Uterus (tissue), 4 donors: ENCODE measurements at places on chromosomes 3 and 15. TPM values are rescaled to one million over a fixed set of nuclear protein-coding genes. Genes with fewer than 3 reads are reported as not detected.

PLA2G4F gene
- not detected for total RNA-seq

- no peak for DNase-seq
Observed at GRCh38 chr15:85782064-85782463, 12.7 kb downstream of the KLHL25 start.

DNA sequence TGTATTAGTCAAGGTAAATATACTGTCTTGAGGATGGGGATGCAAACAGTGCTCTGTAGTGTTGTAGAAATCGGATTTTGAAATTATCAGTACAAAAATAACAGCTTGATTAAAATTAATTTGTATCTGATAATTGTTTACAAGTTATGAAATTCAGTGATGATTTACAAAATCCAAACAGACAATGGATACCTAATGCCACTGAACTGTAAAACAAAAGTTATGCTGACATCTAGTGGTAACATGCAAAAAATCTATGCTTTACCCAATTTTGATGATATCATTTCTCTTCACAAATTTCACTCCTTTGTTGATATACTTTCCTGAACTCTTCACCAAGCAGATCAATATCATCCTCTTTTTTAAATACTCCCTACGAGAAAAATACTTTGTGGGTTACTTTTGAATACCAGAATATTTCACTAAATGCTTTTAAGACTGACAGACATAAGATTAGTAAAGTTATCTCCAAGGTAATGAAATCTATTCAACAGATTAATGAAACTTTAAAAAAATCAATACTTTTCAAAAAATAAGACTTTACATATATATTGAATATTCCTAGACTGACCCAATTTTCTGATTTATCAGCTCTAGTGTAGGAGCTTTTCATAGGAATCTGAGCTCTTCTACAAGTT lies 36.0 kb downstream of the MNS1 start:
- no peak for DNase-seq

DNA sequence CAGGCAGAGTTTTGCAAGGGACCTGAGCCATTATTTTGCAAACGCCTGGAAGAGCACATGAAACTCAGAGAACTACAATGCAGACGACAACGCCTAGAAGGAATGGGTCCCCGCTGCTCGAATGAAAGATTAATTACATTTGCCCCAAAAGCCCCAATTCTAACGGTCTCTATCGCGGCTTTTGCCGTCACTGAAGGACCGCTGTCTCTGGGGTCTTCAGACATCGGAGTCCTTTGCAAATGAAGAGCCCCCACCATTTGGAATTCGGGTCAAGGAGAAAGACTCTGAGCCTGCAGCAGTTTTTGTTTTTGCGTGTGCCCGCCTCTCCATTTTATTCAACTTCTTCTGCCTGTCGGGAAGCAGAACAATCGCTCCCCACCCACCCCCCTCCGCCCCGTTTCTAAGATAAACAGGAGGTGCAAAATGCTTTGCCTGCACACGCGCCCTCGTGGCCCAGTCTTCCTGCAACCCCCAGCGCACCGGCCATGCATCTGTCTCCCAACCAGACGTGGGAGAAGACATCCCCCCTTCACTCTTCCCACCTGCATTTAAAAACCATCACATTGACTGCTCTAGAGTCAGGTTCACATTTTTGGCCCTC lies 13.5 kb downstream of the SOX2 start:
- DNase-seq = no peak

DNA sequence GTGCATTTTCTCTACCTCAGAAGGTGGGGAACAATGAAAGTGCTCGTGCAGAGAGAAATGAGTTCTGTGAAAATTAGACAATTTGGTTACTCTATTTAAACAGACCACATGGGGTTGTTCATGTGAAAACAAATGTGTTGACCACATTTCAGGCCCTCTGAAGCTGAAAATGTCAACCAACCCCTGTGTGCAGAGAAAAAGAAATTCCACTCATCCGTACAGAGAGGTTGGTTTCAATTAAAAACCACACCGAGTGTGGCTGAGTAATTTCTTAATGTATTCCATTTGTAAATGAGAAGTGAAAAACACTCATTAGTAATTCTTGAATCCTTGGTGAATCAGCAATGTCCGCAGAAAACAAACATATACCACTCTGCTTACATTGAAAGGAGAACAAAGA lies 46.9 kb upstream of the SLC7A14 start:
- DNase-seq = no peak

SLC28A1 gene
- 0.43 TPM for total RNA-seq

ACAD9 gene
- 51.2 TPM for total RNA-seq

DNA sequence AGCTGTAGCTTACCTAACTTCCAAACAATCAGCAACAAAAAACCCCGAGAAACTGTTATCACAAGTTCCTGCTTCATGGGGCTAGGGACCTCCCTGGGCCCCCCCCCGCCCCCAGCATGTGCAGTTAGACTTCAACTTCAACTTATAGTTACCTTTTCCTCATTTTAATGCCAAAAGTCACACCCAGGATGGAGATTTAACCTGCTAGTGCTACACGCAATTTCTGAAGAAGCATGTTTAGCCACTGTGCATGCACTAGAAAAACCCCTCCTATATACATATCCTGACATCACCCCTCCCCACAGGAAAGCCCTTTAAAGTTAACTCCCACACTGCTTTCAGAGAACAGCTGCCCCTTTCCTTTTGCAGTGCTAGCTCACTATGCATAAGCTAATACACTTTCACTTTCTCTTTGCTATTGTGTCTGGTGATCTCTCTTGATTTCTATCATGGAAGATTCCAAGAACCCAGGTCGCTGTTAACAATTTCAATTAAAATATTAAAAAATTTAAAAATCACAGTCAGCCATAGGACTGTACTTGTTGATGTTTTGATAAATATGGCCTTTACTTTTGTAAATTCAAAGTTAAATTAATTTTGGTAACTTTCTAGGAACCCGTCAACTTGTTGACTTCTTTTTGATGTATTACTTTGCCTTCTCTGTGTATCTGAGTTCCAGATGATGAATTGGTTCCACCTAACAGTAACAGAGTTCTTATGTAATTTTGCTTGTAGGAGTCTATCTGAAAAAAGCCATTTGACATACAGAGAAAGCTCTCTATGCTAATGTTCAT lies 75.2 kb upstream of the ACAD9 start:
- no peak for DNase-seq

DNA sequence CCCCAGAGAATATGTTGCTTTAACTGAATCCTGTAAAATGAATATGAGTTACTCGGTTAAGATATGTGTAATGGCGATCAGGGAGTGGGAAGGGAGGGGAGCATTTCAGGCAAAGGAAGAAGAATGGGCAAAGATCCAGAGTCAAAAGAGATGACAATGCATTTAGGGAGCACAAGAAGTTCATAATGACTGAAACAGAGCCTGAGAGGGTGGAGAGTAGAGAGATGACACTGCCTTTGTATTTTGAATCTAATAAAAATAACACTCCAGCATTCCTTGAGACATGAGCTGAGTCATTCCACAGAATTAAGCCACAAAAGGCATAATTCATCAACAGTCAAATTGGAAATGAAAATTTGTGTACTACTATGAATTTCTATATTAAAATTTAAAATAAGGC lies 105.3 kb upstream of the PEX5L start:
- DNase-seq = no peak

TEX55 gene
- not detected for total RNA-seq

PP2D1 gene
- total RNA-seq = not detected

KLHL6 gene
- total RNA-seq = 2.0 TPM

- DNase-seq = peak; percentile 62
Observed at GRCh38 chr15:88894348-88894818, 961 bp downstream of the HAPLN3 start.

TRPM1 gene
- not detected for total RNA-seq

EPHB1 gene
- total RNA-seq = 2.6 TPM

DNA sequence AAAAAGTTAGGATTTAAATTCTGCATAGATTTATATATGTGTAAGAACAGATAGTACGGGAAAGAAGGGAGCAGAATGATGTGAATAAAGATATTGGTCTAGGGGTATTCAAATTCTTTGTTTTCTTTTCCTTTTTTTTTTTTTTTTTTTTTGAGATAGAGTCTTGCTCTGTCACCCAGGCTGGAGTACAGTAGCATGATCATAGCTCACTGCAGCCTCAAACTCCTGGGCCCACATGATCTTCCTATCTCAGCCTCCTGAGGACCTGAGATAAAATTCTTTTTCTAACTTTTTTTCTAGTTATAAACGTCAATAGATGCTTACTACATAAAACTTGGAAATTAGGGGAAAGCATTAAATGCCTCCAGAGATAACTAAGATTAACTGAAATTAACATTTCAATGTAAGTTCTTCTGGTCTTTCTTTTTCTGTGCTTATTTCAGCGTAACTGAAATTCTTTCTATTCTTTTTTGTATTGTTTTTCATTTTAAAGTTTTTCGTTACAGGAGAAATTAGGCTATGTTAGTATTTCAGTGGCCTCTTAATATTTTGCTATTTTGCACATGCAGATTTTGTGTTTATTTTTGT lies 29.2 kb downstream of the UBE2Q2 start:
- no peak for DNase-seq

DNA sequence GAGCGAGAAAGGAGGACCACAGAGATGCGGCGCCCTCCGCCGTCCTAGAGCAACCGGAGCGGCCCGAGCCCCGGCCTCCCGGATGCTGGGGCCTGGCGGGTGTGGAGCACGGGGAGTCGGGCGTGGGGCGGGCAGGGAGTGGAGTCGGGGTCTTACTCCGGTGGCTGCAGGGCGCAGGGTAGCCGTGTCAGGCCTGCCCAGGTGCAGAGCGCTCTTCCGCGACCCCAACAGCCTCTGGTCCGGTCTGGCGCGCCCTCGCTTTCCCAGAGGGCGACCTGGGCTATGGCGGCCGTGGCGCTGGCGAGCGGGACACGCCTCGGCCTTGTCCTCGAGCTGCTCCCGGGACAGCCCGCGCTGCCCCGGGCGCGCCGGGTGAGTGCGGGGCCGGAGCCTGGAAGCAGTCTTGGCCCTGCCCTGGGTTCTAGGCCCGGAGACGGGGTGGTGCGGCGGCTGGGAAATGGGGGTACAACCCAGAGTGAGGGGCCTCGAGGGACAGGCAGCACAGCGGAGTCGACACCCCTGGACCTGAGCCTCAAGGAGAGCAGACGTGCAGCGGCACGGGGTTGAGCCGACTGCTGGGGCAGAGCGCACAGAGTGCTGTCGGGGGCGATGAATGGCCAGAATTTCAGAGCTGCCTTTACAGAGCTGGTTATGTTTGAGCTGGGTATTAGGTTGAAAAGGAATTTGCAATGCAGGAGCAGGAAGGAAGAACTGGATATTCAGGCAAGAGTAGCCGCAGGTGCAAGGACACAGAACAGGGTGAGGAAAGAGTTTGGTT lies at the start of gene ZNF662:
ZNF662 (plus strand) TSS at position 73 of the 778 bp plus-strand sequence. CDS start 1,973 bp downstream, outside the sequence.
- DNase-seq = peak; percentile 70
